ENCODE measurements at places on chromosomes 4 and X. TPM values are rescaled to one million over a fixed set of nuclear protein-coding genes. Genes with fewer than 3 reads are reported as not detected.

Gene ZNF711
- polyA plus RNA-seq: 70.5 TPM

Gene C1GALT1C1
- polyA plus RNA-seq: 20.2 TPM

Gene ABLIM2
- 60.4 TPM for polyA plus RNA-seq

Gene CCNA2
- 17.9 TPM for polyA plus RNA-seq

Gene TGIF2LX
- not detected for polyA plus RNA-seq

Gene RAB39B
- polyA plus RNA-seq: 22.6 TPM

Gene WDFY3
- polyA plus RNA-seq: 60.5 TPM

Gene EIF4E
- 105 TPM for polyA plus RNA-seq

Gene SPANXA2
- polyA plus RNA-seq: not detected

Gene MAGED4
- polyA plus RNA-seq: 231 TPM

Gene PAGE4
- not detected for polyA plus RNA-seq

Gene RASGEF1B
- 44.2 TPM for polyA plus RNA-seq

Gene CT55
- polyA plus RNA-seq: 0.78 TPM

Gene LIMCH1
- polyA plus RNA-seq: 56.1 TPM

Gene GPM6B
- polyA plus RNA-seq: 757 TPM

Gene GC
- polyA plus RNA-seq: 1.1 TPM

Gene COL25A1
- polyA plus RNA-seq: 12.1 TPM

Gene TRIM2
- 214 TPM for polyA plus RNA-seq

Gene POF1B
- polyA plus RNA-seq: 0.12 TPM

Gene SUPT20HL1
- 0.09 TPM for polyA plus RNA-seq

Gene AMBN
- not detected for polyA plus RNA-seq

Gene XAGE2
- not detected for polyA plus RNA-seq

Gene MAGEA1
- polyA plus RNA-seq: not detected

Gene USP17L26
- polyA plus RNA-seq: not detected

Gene SPRY1
- 29.2 TPM for polyA plus RNA-seq

Gene PPID
- 51.4 TPM for polyA plus RNA-seq

Gene TIMM17B
- polyA plus RNA-seq: 49.4 TPM

Gene AGA
- 16.4 TPM for polyA plus RNA-seq

Gene MAGT1
- 35.4 TPM for polyA plus RNA-seq

Gene MAMLD1
- polyA plus RNA-seq: 33.7 TPM

Gene NEUROG2
- 1.2 TPM for polyA plus RNA-seq

Gene MAGEB1
- polyA plus RNA-seq: not detected

Gene CT45A5
- not detected for polyA plus RNA-seq

Gene BRS3
- polyA plus RNA-seq: 0.36 TPM

Gene SERPINA7
- polyA plus RNA-seq: not detected

Gene DDX60
- 5.6 TPM for polyA plus RNA-seq

Gene BEX5
- polyA plus RNA-seq: 154 TPM

Gene MAP3K15
- 0.66 TPM for polyA plus RNA-seq

Gene DMD
- polyA plus RNA-seq: 28.4 TPM

Gene RS1
- 0.41 TPM for polyA plus RNA-seq

Gene CLDN24
- polyA plus RNA-seq: 0.44 TPM

Gene PCDH19
- 60.0 TPM for polyA plus RNA-seq

Gene SEC24B
- polyA plus RNA-seq: 34.9 TPM

Gene BDH2
- 50.3 TPM for polyA plus RNA-seq

Gene PAGE1
- polyA plus RNA-seq: not detected

Gene EPGN
- polyA plus RNA-seq: not detected

Gene SMIM31
- not detected for polyA plus RNA-seq

Gene AFM
- not detected for polyA plus RNA-seq

Gene FAAH2
- 4.7 TPM for polyA plus RNA-seq

Gene PABPC1L2B
- 14.1 TPM for polyA plus RNA-seq

Gene GPRASP3
- polyA plus RNA-seq: 32.9 TPM

Gene KDM6A
- 17.7 TPM for polyA plus RNA-seq

Gene AWAT2
- not detected for polyA plus RNA-seq

Gene GPR34
- 13.0 TPM for polyA plus RNA-seq

Gene RNF212
- 9.8 TPM for polyA plus RNA-seq

Gene PRPS2
- polyA plus RNA-seq: 15.4 TPM

Data from spinal cord (tissue), 10 donors.